ENCODE measurements at places on chromosomes 2 and 18.
A peak's percentile ranks its signal among the peaks of the same experiment; 100 is the strongest.

DNA sequence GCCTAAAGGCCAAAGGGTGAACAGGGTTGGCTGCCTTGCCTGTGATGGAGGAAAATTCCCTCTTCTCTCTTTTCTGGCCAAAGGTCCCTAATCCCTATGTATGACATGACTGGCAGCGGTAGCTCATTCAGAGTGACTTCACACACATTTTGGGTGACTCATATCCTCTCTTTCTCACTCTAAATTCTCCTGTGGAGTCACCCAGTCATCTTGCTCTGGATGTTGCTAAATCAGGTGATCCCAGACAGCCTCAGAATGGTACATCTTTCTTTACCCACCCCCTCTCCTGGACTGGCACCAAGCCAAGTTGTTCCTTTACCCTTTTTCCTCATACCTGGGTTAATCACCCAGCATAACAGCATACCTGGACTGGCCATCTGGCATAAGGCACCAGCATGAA is 77.2 kb downstream of the NEURL3 start:
- no peak for DNase-seq

DNA sequence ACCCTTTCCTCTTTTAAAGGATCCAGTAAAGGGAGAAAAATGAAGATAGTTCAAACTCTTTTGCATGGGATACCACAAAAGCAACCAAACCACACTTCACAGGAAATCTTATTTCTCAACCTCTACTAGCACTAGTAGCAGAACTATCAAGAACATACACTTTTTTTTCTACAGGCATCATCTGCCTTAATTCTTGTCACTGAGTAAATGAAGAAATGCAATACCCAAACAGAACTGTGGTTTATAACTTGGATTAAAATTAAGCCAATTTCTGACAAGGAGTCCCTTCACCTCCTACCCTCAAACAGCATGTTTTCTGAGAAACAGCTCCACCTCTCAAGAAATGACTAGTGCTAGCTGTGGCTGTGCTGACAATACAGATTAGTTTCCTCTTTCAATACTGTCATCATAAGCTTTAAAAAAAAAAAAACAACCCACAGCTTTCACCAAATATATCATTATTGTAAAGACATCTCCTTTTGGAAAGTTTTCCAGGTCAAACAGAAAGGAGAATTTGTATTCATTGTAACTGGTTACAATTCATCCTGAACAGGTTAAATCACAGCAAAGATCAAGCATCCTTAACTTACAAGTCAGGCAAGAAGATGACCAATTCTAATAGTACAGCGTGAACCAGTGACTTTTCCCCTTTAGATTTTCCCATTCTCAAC is 44.4 kb downstream of the PTPN2 start:
- DNase-seq, result no peak

DNA sequence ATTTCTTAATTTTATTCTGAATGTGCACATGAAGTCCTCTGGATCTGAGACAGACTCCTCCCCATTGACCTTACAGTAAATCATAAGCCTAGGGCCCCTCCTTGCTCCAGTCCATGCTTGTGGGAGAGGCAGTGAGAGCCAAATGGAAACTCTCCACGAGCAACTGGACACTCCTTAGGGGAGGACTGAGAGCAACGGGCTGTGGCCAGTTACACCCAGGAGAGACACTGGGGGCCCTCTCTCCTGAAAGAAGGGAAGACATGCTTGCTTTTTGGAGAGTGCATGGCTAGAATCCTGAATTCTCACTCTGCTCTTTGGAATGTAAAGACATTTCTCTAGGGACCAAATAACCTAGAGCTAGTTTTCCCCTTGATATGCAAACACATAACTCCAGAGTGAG is 49.0 kb upstream of the BIN1 start:
- no peak for DNase-seq

DNA sequence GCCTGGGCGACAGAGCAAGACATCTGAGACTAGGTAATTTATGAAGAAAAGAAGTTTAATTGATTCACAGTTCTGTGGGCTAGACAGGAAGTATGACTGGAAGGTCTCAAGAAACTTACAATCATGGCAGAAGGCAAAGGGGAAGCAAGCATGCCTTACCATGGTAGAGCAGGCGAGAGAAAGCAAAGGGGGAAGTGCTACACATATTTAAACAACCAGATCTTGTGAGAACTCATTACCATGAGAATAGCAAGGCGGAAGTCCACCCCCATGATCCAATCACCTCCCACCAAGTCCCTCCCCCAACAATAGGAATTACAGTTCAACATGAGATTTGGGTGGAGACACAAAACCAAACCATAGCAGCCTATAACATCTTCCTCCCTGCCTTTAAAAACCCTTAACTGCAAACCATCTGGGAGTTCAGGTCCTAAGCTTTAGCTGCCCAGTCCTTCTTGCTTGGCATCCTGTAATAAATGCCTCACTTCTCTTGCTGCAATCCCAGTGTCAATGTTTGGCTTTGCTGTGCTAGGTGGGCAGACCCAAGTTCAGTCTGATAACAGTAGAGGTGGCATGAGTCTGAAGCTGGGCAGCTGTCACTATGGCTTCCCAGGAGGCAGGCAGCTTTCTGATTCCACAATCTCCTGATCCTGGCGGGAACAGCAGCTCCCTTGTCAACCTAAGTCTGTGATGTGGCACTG is 11.2 kb upstream of the SP5 start:
- no peak for DNase-seq

DNA sequence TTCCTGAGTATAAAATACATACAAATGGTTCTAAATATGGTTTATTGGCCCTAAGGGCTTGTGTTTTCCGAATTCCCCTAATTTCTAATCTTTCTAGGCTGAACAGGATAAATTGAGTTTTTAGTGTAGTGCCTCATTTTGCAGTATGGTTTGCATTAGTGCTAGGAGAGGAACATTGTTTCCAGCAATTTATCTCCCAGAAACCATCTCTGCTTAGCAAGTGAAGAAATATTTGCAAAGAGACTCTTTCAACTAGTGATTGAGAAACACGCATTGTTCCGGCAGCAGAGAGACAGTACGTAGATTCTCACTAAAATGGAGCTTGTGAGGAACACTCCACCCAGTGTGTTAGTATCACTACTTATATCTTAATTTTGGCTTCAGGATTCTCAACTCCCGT is 177.8 kb upstream of the EPAS1 start:
- no peak for DNase-seq

DNA sequence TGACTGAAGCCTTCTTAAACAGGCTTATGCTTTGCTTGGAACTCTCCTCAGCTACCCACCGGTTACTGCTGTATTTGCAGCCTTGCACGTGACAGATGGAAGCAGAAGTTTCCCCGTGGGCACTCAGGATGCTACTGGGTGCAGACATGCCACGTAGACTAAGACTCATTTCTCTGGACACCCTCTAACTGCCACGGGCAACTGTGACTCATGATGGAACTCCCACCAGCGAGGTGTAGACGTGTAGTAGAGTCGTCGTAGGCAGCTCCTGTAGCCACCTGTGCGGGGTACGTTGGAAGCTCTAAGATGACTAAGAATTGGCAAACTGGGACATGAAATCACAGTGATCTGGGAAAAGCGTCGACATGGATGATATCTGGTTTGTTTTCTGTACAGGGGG is 27.5 kb downstream of the TSHZ1 start:
- no peak for DNase-seq

DNA sequence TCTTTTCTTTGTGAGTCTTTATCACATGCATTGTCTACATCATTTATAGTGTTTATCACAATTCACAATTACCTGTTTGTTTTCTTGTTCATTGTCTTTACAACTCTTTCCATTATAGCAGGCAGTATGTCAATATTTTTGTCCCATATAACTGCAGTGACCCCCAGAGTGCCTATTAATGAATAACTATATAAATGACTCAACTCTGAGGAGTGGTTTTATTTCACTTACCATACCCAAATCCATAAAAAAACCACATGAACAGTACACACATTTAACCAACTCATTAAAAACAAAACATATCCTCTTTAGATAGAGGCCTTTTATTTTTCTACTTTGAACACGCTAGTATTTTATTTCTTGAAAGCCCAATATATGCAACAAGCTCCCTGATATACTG is 1419.1 kb upstream of the NXPH2 start:
- DNase-seq, result no peak

DNA sequence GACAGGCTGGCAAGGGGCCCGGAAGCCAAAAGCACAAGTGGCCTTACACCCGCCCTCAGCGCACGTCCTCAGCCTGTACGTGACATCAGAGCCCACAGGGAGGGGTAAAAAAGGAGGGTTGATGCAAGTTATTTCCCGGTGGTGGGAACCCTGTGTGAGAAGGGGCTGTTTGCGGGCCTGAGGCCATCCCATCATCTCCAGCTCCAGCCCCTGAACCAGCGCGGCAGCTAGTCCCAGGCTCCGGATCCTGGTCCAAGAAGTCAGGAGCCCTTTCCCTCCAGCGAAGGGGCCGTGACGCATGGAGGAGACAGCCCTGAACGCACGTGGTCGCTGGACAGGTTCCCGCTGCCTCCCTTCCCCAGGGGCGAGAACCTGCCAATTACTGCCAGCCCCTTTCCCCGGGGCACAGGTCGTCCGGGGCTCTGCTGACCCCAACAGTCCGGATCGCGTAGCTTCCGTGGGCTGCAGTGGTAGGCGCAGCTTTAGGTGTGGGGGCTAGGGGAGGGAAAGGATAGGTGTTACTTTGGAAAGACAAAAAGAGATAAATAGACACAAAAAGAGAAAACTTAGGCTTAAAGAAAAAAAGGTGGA is 1.3 kb upstream of the LRP2 start:
- DNase-seq, result no peak

- no peak for DNase-seq
Measured at GRCh38 chr2:162929571-162929970, 91.0 kb upstream of the KCNH7 start.

DNA sequence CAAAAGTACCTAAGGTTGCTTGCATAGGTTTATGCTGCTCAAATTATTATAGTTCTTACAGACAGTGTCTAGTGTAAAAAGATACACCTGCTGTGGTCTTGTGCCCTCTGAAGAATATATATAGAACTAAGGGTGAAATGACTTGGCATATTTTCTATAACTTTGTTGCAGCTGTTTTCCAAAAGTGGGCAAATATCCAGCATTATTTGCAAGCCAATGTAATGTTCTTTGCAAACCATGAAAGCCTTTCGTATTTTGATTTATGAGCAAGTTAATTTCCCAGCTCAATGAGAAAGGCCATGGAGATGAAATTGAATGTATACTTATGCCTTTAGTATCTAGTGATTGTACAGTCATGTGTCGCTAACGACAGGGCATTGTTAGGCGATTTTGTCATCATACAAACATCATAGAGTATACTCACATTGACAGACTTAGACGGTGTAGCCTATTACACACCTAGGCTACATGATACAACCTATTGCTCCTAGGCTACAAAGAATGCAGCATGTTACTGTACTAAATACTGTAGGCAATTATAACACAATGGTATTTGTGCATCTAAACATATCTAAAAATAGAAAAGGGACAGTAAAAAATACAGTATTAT is 116.3 kb downstream of the PLCL1 start:
- DNase-seq, result peak; percentile 0

- no peak for DNase-seq
Measured at GRCh38 chr2:110674620-110675555, 3.0 kb downstream of the BUB1 start.

- no peak for DNase-seq
Measured at GRCh38 chr18:37546651-37547050, 18.9 kb downstream of the CELF4 start.

GRCh38 chr2:174951745-174952144 is 53.4 kb downstream of the CHN1 start:
- DNase-seq, result no peak

GRCh38 chr18:78639006-78639950 is 340.3 kb upstream of the SALL3 start:
- DNase-seq, result peak; percentile 9

DNA sequence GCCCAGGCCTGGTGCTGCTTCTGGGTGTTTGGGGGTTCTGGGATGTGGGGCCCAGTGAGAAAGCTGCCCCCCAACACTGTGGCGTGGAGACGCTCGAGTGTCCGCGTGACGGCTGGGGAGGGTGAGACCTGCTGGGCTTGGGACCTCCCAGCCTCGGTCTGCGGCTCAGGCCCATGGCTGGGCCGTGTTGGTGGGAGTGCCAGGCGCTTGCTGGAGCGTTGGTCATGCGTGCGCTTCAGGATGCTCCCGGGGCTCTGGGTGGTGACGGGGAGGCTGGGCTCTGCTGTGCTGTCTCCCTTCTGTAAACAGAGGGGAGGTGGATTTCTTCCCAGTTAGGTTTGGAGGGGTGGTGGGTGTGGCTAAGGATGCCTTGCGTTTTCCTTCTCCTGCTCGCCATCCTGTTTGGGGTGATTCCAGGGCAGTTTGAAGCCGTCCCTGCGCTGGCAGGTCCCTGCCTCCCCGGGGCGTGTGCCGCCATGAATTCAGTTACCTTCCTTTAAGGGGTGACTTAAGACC is 606 bp downstream of the GAL3ST2 start:
- no peak for DNase-seq

GRCh38 chr18:27636576-27637085 is 451.5 kb upstream of the CHST9 start:
- no peak for DNase-seq

- peak; percentile 86 for DNase-seq
Measured at GRCh38 chr18:32333781-32334180, 136.9 kb downstream of the GAREM1 start.

- no peak for DNase-seq
Measured at GRCh38 chr18:11008505-11008904, 140.9 kb downstream of the PIEZO2 start.

- no peak for DNase-seq
Measured at GRCh38 chr2:235133837-235134236, 182.0 kb downstream of the SH3BP4 start.

- no peak for DNase-seq
Measured at GRCh38 chr18:47799376-47799775, 131.1 kb downstream of the SMAD2 start.

GRCh38 chr2:15614545-15615300 is 23.1 kb downstream of the DDX1 start:
- DNase-seq, result no peak

GRCh38 chr2:208570851-208571763 is 164.5 kb downstream of the PTH2R start:
- DNase-seq, result no peak

GRCh38 chr2:100380681-100381080 is 36.8 kb downstream of the CHST10 start:
- no peak for DNase-seq

- no peak for DNase-seq
Measured at GRCh38 chr2:137724912-137725311, 239.4 kb upstream of the HNMT start.

DNA sequence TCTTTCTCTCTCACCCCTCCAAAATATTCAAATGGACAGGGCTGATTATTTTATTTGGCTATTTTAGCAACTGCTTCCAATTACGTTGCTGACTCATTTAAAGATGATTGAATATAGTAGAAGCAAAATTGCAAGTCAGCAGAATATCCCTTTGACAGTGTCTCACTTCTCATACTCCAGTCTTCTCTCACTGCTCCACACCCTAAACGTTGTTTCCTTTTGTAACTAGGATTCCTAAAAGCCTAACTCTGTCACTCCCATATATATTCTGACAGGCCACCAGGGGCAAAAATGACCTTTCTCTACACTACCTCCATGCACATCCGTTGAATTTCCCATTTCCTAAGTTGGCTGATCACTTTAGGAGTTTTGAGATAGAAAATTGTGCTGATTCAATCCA is 351.1 kb downstream of the RND3 start:
- no peak for DNase-seq

GRCh38 chr2:11554399-11554716 is 20.5 kb downstream of the GREB1 start:
- no peak for DNase-seq

GRCh38 chr2:181822097-181822496 is 69.4 kb upstream of the ITPRID2 start:
- DNase-seq, result no peak

Data from NCI-H1092 treated with DMSO at 0.1 percent for 48 hours (cell line).